Panc1 (cell line): ENCODE measurements at places on chromosomes 11 and 22. TPM values are rescaled to one million over a fixed set of nuclear protein-coding genes. Genes with fewer than 3 reads are reported as not detected.

Gene GAL3ST1
- total RNA-seq, result 1.1 TPM

Gene CARD18
- total RNA-seq, result 8.1 TPM

Gene USH1C
- not detected for total RNA-seq

Gene MPPED2
- not detected for total RNA-seq

Gene TMEM151A
- total RNA-seq, result 11.0 TPM

Gene CNTN5
- not detected for total RNA-seq

Gene E2F8
- total RNA-seq, result 14.2 TPM

Gene CLMP
- 1.5 TPM for total RNA-seq

Gene APOBEC3B
- total RNA-seq, result 15.6 TPM

Gene BARX2
- 3.9 TPM for total RNA-seq

Gene KCNC1
- 0.95 TPM for total RNA-seq

Gene LRRN4CL
- total RNA-seq, result 0.13 TPM

Gene FOLR3
- not detected for total RNA-seq

Gene LYVE1
- 0.31 TPM for total RNA-seq

Gene ADAMTS15
- 39.9 TPM for total RNA-seq

Gene ANKK1
- 0.08 TPM for total RNA-seq

Gene ISX
- not detected for total RNA-seq

Gene SLC5A1
- 0.03 TPM for total RNA-seq

Gene PIH1D2
- 3.0 TPM for total RNA-seq

Gene UBE4A
- total RNA-seq, result 57.9 TPM

Gene PLEKHA7
- 11.6 TPM for total RNA-seq

Gene ANKRD42
- total RNA-seq, result 14.8 TPM

Gene LINC01488
- total RNA-seq, result not detected

Gene GRM5
- 0.03 TPM for total RNA-seq

Gene SELENOM
- 84.4 TPM for total RNA-seq

Gene BCO2
- total RNA-seq, result 2.5 TPM

Gene FGF19
- not detected for total RNA-seq

Gene CABP4
- not detected for total RNA-seq

Gene MIOX
- total RNA-seq, result 0.23 TPM
